Stimulated activated CD8-positive, alpha-beta memory T cell treated with anti-CD3 and anti-CD28 coated beads, Interleukin-15, amount 100 ng/mL, for 24 hours (primary cell): ENCODE measurements at places on chromosomes 3 and 15.

DNA sequence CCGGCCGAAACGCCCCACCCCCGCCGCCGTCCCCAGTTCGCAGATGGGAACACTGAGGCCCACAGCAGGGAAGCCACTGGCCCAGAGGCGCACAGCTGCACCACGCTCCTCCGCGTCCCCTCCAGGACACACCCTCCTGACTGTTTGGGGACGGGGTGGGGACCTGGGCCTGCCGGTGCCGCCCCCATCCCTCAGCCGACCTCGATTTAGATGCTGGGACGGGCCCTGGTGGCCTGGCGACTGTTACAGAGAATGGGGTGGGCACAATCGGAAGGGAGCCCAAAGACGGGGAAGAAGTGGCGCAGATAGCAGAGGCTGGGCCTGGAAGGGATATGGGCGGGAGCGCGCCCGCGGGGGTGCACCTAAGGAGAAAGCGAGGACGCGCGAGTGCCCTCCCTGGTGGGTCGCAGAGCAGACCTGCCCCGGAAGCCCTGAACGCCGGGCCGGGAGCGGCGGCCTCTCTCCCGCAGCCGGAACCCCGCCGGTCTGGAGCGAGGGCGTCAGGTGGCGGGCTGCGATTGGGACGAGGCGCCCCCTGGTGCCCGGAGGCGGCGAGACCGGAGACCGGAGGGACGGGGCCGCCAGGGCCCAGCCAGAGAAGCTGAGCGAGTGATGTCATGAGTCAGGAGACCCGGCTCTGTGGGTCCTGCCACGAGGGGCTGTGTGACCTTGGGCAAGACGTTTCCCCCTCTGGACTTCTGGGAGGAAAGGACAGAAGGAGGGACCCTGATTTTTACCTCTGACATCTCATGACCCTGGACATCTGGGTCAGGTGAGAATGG lies 78.4 kb downstream of the IQSEC1 start:
- peak; percentile 71 for DNase-seq

GRCh38 chr15:60375306-60375705 lies 22.5 kb downstream of the ANXA2 start:
- no peak for DNase-seq

GRCh38 chr3:31710123-31710803 lies 177.5 kb downstream of the STT3B start:
- DNase-seq: no peak

DNA sequence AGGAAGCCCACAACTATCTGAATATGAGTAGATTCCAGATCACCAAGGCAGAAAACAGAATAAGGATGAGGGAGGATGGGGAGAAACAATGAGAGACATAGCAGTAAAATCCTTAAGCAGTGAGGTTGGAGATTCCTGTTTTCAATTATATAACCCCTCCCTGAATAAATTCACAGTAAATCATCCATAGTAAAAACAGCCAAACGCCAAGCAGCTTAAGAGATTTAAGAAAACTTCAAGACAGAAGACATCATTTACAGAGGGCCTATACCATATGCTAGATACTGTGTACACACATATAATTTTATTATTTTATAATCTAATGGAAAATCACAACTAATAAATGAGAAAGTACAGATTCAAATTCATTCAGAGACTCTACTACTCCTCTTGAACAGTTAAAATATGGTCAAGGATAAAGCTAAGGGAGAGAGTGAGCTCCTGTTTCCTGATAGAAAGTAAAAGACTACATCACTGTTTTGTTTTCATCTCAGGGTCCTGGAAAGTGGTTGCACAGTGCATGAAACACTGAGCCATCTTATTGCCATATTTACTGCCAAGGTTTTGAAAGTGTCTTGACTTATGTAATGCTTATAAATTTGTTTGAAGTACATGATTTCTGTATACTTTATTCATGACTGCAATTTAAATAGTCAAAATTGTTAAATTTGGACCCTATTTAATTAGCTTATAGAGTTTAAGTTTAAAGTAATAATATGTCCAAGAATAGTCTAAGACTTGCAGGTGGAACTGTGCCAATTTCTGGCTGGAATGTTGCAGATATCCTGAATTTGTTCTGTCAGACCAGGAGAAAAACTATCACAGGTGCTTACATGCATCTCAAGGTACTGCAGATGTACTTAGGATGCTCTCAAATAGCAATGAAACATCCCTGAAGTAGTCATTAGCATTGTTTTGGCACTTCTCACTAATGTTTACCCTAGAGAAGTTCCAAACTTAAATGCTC lies 141.4 kb downstream of the TBL1XR1 start:
- no peak for DNase-seq

DNA sequence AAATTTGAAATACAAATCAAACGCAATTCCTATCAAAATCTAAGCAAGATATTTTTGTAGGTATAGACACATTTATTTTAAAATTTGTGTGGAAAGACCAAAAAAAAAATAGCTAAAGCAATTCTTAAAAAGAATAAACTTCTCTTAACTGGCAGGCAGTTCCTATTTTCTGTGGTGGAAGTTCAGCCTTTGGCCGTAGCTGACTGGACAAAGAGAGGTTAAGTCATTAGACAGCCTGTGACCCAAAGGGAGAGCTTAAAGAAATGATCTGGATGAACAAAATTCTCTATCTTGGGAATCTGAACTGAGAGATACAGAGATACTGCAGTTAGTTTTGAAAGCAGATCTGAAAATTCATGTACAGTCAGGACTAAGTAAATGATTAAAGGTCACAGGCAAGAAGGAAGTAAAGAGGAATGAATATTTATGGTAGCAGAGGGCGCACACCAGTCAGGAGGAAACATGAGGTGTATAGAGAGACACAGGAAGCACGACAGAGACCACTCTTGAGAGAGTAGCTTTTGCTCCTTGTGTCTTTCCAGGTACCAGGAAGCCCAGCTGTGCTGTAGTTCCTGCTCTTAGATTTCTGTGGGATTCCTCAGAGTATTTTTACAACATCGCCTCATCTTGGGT lies 57.5 kb downstream of the TPRG1 start:
- no peak for DNase-seq

DNA sequence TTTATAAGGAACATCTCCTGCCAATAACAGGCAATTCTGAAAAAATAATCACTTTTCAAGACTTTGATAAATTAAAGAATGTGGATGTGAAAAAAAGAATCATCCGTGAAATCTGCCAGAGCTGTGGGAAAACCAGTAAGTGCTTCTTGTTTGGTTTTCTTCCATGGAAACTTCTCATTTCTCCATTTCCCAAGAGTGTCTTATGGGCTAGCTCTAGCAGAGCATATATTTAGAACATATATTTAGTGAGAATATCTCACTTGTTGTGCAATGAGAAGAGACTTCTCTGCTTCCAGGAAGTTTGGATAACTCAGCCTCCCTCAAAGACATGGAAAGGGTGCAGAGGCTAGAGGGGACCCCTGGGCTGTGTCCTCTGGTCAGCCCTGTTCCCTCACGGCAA lies 49.9 kb downstream of the COL6A5 start:
- DNase-seq: no peak

- DNase-seq: no peak
These were observed 513.2 kb upstream of the TBL1XR1 start for GRCh38 chr3:177710506-177710905.

DNA sequence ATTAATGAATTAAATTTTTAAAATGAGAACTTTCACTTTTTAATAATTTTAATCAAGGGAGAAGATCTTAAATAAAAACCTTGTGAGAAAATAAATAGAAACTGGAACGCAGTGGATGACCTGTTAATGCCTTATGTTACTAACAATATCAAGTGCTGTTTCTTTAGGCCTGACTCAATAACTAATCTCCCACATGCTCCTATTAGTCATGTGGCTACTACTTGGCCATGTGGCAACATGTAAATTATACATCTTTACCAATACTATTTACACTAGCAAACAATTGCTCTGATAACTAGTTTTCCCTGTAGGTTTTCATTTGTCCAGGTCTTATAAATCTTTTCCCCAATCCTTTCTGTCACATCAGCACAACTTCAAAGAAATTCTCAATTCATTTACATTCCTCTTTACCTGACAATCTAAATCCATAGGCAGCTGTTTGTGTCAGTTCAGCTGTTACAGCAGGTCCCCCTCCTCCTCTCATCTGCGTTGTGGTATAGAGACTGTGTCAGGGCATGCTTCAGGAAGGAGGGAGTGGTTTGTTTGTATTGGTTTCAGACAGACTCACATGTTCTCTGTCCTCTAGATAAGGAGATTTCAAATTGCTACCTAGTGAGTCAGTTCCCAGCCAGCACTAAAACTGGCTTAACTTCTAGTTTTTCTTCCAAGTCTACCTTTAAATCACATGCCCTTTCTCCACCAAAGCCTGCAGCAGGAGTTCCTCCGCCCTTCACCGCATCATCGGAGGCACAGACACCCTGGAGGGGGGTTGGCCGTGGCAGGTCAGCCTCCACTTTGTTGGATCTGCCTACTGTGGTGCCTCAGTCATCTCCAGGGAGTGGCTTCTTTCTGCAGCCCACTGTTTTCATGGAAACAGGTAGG lies 11.3 kb upstream of the C3orf52 start:
- DNase-seq: no peak

- DNase-seq: no peak
These were observed 24.0 kb downstream of the STX19 start for GRCh38 chr3:94004301-94004910.

DNA sequence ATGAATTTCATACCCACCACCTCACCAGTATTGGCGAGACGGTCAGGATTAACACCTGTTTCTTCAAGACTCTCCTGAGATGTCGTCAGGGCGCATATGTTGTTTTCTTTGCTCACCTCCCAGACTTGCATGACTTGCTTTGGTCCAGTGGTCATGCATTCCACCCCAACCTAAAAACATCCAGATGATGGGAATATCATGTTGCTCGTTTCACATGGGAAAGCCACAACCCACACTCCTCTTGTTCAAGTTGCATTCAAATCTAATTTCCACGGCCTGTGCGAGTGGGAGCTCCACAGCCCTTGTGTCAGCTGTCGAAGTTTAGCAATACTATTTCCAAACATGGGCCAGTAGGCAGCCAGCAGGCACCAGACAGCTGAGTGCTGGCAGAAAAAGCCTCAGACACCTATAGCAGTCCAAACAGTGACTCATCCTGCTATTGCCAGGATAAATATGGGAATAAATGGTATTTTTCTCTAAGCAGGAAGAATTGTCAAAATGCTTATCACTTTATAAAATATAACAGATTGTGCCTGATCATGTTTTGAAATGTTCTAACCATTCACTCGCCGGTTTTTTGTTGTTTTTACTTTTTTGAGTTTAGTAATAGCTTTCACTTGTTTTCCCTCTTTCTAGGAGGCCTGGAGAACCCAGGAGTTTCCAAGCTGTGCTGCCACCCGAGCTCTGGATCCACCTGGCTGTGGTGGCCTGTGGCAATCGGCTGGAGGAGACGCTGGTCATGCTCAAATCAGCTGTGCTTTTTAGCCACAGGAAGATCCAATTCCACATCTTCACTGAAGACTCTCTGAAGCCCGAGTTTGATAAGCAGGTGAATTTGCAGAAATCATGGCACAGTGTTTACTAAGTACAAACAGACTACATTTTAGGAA lies 20.1 kb downstream of the GXYLT2 start:
- no peak for DNase-seq
